ENCODE measurements at places on chromosomes 12 and 14.

GRCh38 chr14:49546766-49547165, 39.4 kb downstream of the RPS29 start:
- no peak for DNase-seq

DNA sequence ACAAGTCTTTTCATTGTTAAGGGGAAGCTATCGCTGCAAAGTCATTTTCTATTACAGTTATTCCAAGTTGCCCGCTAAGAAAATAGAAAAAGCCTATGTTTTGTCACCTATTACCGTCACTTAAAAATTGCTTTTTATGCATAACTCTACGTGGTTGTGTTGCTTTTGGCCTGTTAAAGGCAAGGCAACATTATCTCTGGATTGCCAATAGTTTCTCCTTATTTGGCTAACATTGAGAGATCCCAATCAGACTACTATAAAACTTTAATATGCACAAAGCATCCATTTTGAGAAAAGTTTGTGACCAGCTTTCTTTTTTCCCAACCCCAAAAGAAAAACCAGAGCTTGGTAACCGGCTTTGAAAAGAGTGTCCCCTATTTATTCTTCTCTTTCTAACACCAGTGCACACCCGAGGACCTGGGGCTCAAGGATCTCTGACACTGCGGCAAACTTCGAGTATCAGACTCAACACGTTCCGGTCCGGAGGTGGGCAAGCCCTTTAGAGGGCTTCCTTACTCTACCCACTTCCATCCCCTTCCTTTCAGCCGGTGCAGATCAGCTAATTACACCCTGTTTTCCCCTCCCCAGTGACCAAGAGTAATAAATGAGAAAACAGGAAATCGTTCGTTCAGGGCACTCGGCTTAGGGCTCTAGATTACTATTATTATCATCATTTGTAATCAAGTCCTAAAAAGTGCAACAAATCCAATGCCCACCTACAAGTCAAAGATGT, 1.2 kb downstream of the PPP1R12A start:
- DNase-seq, result no peak

DNA sequence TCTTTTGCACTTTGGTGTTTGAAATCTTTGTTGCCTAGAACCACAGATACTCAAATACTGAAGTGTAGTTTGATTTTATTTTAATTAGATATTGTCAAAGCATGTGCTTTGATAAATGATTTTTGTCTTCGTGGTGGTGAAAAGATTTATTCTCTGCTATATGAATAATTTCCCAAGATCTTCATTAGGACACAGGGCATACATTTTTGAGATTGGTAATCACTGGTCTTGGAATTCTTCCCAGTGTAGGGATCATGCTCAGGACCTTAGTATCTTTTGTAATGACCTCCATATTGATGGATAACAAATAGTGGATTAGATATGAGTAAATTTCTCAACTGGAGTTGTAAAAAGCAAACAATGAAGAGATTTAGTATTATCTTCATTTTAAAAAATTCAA, 28.2 kb downstream of the TBK1 start:
- DNase-seq, result no peak

DNA sequence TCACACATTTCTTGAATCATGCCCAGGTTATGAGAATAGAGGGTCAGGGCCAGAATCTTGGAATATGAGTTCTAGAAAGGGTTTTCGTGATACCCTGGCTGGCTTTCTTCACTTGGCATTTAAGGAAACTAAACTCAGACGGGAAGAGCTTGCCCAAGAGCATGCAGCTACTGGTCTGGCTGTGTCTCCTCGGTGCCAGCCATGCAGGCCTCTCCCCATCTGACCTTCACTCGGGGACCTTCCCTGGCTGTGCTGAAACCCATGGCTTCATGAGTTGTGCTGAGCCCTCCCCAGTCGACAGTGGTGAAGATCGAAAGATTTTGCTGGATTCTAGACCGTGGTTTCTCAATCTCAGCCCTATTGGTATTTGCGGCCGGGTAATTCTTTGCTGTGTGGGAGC, 38.0 kb downstream of the FOXN3 start:
- no peak for DNase-seq

- DNase-seq, result no peak
Observed at GRCh38 chr14:21347201-21347600, 36.6 kb downstream of the SUPT16H start.

GRCh38 chr14:74495356-74495755, 1.8 kb downstream of the ISCA2 start:
- no peak for DNase-seq

DNA sequence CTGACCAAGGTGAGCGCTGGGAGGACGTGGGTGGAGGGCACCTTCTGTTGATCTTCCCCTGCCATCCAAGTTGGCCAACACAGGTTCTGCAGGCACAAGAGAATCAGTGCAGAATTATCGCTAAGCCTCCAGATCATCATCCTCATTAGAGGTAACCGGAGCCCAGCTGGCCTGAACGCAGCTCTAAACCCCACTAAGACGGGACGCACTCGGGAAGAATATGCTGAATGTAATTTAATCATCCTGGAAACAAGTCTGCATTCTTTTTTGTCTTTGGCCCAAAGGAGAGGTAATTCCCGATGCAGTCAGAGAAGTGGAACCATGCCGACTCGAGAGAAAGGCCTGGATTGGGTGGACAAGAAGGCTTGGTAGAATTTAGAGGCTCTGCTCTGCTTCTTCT, 111.0 kb upstream of the GSC start:
- no peak for DNase-seq

- DNase-seq, result no peak
Observed at GRCh38 chr12:21665816-21666215, 8.2 kb upstream of the LDHB start.

- DNase-seq, result peak; percentile 21
Observed at GRCh38 chr12:12081836-12082497, 11.2 kb downstream of the BCL2L14 start.

DNA sequence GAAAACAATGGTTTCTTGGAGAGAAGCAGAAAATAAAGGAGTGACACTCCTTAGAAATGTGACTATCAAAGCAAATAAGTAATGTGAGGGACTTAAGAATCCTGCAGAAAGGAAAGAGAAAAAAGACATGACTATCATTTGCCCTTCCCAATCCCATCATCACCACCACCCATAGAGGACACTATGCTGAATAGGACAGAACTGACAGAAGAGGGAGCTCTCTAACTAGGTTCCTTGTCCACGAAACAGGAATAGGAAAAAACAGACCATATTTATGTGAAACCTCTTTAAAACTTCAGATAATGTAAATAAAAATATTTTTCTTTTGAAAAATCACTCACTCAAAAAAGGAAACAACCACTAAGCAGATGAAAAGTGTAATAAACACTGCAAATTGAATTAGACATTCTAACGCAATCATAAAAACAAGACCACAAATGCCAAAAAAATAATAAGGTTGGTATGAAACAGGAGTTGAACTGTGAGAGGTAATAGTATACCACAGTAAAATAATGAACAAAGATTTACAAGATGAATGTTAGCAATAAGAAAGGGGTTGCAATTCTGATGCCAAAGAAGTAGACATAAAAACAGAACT, 24.1 kb downstream of the KLRD1 start:
- DNase-seq, result peak; percentile 44

GRCh38 chr14:76924371-76925096, 98.3 kb downstream of the LRRC74A start:
- DNase-seq, result no peak

DNA sequence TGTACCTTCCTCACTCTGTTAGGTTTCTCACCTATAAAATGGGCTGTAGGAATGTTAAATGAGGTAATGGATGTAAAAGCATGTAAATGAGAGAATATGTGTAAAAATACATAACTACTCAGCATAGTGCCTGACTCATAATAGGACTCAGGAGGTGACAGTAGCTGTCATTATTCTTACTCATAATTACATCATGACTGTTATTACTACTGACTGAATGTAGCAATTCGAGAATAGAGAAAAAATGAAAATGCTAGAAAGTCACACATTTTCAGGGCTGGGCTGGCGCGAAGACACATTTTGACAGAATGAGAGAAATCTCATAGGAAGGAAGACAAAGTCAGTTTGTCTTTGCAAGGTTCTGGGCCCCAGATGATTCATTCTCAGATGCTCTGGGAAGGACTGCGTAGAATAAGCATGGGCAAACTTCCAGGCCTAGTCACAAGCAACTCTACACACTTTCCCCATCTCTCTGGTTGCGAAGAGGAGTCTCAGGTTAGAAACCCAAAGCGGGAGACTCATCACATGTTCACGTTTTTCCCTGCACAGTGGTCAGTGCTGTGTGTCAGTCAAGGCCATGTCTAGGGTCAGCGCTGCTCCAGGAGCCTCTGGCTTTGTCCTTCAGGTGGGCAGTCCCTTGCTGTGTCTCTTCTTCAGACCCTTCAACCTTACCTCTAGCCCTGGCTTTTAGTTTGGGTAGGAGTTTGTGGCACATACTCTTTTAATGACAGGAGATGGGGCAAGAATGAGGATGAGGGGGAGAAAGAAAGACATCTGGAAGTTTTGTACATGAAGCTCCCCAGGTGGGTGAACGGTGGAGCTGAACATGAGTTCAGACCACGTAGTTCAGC, 8.4 kb downstream of the GPRC5A start:
- peak; percentile 68 for DNase-seq

- no peak for DNase-seq
Observed at GRCh38 chr14:89387922-89388685, 28.9 kb downstream of the FOXN3 start.

Data from amniotic stem cell (primary cell).